Esophagus muscularis mucosa (tissue), 4 donors: ENCODE measurements at places on chromosomes 4 and X. TPM values are rescaled to one million over a fixed set of nuclear protein-coding genes. Genes with fewer than 3 reads are reported as not detected.
A peak's percentile ranks its signal among the peaks of the same experiment; 100 is the strongest.

Gene UGT2B17
- not detected for total RNA-seq

Gene CSAG1
- not detected for total RNA-seq

Gene MAGEC1
- not detected for total RNA-seq

Gene HSFX3
- not detected for total RNA-seq

Gene MAP7D2
- 0.46 TPM for total RNA-seq

Gene ADH6
- total RNA-seq = not detected

Gene CD38
- 5.8 TPM for total RNA-seq

Gene NPY5R
- total RNA-seq = 0.83 TPM

Gene PDLIM3
- 1,923 TPM for total RNA-seq

Gene USP17L17
- not detected for total RNA-seq

Gene IL1RAPL2
- total RNA-seq = 0.83 TPM

Gene FDCSP
- not detected for total RNA-seq

Gene TECRL
- total RNA-seq = 0.11 TPM

Gene PNMA6A
- total RNA-seq = 3.6 TPM

Gene INTS6L
- 6.3 TPM for total RNA-seq

Gene SMIM10L2A
- total RNA-seq = 1.6 TPM

Gene LRRC66
- 0.17 TPM for total RNA-seq

GRCh38 chr4:84847978-84848377, 118.5 kb downstream of the WDFY3 start:
- DNase-seq = no peak

DNA sequence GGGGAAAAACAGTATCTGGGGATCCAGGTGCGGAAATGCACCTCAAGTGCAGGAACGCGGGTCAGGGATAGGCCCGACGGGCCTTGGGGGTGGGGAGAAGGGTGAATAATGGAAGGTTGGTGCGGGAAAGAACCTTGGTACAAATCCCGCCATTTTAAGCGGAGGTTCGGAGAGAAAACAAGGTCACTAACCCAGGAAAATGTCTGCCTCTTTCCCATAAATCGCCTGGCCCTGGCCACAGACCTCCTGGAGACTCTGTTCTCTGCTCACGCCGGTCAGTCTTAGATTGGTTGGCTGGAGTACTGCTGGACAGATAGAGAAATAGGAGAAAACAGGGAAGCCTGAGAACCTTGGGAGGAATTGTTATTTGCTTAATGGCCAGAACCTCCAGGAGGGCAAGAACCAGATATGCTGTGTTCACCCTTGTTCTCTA, 897 bp upstream of the FBXL5 start:
- DNase-seq = no peak

- no peak for DNase-seq
These were observed 246.8 kb downstream of the ADGRL3 start for GRCh38 chr4:61446941-61447340.

- DNase-seq = no peak
These were observed 47.6 kb downstream of the THOC2 start for GRCh38 chrX:123685232-123685631.

DNA sequence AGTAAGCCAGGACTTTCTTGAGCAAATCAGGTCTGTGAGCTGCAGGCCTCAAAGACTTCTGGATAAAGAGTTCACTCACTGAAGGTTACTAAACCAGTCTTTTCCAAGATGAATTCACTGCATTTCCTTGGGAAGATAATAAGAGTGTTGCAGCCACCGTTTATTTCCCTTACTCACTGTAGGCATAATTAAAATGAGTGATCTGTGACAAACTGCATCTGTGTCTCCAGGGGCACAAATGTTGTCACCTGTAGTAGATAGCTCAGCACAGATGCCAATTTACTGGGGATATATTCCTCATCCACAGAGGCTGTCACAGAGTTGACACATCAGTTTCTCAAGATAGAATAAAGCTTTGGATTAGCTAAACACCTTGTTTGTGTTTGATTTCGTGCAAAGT, 580.2 kb downstream of the SPRY1 start:
- DNase-seq = no peak

- DNase-seq = no peak
These were observed 26.9 kb downstream of the ARFIP1 start for GRCh38 chr4:152806501-152807125.

- no peak for DNase-seq
These were observed 75.3 kb downstream of the HMGB2 start for GRCh38 chr4:173258866-173259265.

- DNase-seq = peak; percentile 14
These were observed 107.9 kb upstream of the ELOVL6 start for GRCh38 chr4:110306303-110306702.

- no peak for DNase-seq
These were observed 13.6 kb downstream of the SMIM20 start for GRCh38 chr4:25927361-25928195.

DNA sequence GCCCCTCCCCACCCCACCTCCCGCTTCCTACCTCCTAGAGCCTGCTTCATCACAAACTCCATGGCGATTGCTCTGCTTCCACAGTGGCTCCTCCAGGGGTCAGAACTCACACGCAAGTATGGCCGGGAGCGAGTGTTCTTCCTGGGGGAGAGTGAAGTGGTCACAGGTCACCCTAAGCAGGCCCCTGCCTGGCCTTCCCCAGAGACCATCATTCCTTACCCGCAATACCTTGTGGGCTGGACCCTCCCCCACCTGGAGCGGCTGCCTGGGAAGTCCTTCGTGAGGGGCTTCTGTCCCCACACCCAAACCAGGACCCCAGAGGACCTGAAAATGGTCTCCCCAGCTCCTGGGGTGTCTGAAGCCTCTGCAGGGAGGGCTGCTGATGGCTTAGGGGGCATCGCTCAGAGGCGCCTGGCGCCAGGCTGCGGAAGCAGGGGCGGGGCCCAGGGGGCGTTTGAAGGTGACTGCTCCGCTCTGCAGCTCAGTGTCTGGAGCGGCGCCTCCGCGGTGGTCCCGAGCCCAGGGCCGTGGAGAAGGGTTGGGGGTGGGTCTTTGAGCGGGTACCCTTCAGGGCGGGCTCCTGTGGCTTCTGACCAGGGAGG, 1.4 kb downstream of the CPLX1 start:
- no peak for DNase-seq

DNA sequence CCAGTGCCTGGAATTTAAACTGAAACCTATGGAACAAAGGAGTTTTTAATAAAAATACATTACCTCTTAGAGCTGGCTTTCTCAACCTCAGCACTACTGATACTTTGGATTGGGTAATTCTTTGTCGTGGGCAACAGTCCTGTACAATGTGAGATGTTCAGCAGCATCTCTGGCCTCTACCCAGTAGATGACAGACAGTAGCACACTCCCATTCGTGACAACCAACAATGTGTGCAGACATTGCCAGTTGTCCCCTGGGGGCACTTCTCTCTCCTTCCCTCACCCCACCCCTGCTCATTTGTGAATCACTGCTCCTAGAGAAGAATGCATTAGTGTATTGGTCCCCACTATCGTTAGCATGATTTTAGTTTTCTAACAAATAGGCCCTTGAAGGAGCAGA, 16.2 kb downstream of the GPAT3 start:
- no peak for DNase-seq

- no peak for DNase-seq
These were observed 210.8 kb downstream of the ARHGAP10 start for GRCh38 chr4:147942729-147943128.

DNA sequence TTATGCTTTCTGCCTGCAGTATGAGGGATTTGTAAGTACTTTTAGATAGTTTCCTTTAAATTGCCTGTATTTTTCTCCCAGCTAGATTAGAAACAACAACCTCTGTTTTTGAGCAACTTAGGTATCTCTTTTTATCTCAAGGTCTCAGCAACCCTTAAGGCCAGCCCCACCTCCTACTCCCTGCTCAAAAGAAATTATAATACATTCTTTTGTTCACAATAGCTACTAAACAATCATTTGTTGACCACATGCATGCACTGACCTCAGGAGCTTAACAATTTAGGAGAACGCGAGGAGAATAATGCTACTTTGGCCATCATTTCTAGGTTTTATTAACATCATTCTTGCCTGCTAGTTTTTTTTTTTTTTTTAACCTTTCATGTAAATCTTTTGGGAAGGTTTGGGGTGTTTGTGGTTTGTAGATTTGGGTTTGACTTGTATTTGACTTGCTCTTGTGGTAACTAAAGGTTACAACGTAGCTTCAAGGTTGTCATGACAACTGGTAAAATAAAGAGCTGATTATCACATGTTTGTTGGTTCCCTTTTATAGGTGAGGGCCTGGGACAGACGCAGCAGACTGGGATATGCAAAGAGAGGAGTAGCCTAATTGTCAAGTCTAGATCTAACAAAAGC, 145.4 kb upstream of the PLAC1 start:
- DNase-seq = no peak

DNA sequence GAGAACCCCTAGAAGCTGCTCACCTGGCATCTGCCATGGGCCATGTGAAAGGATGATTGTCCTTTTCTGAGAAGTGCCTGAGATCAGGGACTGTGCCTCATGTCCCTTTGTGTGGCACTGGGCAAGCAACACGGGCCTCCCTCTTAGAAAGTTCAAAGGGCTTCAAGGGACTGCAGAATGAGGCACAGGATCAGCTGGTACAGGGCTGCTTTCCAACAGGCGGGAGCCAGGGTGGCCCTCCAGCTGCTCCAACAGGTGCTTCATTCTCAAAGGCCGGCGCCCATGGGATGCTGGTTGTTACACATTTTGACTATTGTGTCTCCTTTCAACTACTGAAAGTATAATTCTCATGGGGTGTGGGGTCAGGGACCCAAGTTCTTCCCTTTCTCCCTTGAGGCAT, 114.7 kb downstream of the ENPP6 start:
- DNase-seq = no peak

GRCh38 chr4:41256740-41257256, at the start of gene UCHL1:
Gene UCHL1, plus strand, starts transcription at chr4:41256928. Its CDS starts 49 bp downstream, at chr4:41256977.
- DNase-seq = no peak

GRCh38 chr4:17309567-17310268, 202.2 kb downstream of the QDPR start:
- DNase-seq = no peak

DNA sequence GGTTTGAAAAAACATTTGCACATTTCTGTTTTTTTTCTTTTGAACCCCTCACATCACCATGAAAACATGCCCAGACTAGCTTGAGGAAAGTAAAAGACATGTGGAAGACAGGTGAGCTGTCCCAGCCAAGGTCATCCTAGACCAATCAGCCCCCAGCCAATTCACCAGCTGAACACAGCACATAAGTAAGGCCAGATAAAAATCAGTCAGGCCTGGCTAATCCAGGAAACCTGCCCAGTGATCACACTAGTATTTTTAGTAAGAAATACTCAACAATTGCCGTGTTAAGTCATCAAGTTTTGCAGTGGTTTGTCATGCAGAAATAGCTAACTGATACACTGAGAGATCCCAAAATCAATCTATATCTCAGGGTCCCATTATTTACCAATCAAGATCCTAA, 4.4 kb upstream of the SMR3A start:
- no peak for DNase-seq

- DNase-seq = no peak
These were observed 143.5 kb upstream of the MAMLD1 start for GRCh38 chrX:150219374-150220185.

GRCh38 chrX:129007631-129008030, 515.7 kb downstream of the SMARCA1 start:
- DNase-seq = no peak
